IMR-90 (cell line): ENCODE measurements at places on chromosomes 5 and 9. TPM values are rescaled to one million over a fixed set of nuclear protein-coding genes. Genes with fewer than 3 reads are reported as not detected.

DNA sequence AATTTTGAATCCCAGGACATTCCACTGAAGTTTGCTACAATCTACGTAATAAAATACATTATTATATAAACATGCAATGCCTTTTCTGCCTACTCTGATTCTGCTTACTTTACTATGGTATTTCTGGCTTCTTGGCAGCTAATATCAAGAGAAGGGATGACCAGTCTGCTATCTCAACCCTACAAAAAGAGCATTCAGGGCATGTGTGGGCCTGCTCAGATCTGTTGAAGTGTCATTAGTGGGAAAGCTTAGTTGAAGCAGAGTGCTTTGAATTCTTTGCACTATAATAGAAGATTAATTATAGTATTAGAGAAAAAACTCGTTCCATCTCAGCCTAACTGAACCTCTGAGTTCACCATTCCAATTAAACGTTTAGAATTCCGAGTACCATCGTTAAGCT lies 339.5 kb upstream of the ISL1 start:
- H3K36me3 ChIP-seq: no peaks in the 10 kb centered on the region
- DNase-seq: no peak
- no peak overlapping the region for H3K4me3 ChIP-seq
- H3K27ac ChIP-seq: no peak overlapping the region
- no peaks in the 10 kb centered on the region for H3K27me3 ChIP-seq

- H3K36me3 ChIP-seq: no peaks in the 10 kb centered on the region
- H3K4me3 ChIP-seq: no peak overlapping the region
- no peaks in the 10 kb centered on the region for H3K4me1 ChIP-seq
- no peak for DNase-seq
- H3K27me3 ChIP-seq: no peaks in the 10 kb centered on the region
- H3K27ac ChIP-seq: no peak overlapping the region
Measured at GRCh38 chr5:126055348-126055729, 367.9 kb upstream of the GRAMD2B start.

GRCh38 chr5:139597134-139597533 lies 36.0 kb downstream of the UBE2D2 start:
- H3K27me3 ChIP-seq: no peaks in the 10 kb centered on the region

- H3K27ac ChIP-seq: no peak overlapping the region
- H3K4me3 ChIP-seq: no peak overlapping the region
- no peaks in the 10 kb centered on the region for H3K4me1 ChIP-seq
Measured at GRCh38 chr9:72623156-72623555, 101.7 kb downstream of the TMC1 start.

DNA sequence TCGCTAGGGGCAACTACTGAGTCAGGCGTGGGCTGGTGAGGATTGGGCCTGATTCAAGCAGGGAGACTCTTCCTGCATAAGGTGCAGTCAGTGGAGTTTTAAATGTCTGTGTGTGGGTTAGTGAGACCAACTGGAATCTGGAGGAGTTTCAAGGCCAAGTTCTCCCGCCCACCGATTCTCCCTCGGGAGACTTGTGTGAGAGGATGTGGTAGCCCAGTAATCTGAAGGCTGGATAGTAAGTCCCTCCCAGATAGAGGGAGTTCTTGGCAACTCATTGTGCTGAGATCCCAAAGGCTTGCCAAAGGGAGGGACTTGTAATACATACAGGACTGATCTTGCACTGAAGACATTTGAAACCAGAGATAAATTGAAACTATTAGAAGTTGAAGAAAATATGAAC lies 51.8 kb downstream of the WDR36 start:
- no peaks in the 10 kb centered on the region for H3K36me3 ChIP-seq
- H3K27ac ChIP-seq: no peak overlapping the region
- DNase-seq: peak; percentile 73
- H3K4me1 ChIP-seq: no peaks in the 10 kb centered on the region
- no peak overlapping the region for H3K4me3 ChIP-seq
- H3K27me3 ChIP-seq: no peaks in the 10 kb centered on the region

Gene PCDHB14
- polyA plus RNA-seq: 0.36 and 0.39 TPM in 2 replicates

Gene PTPN3
- polyA plus RNA-seq: 0.79 and 0.89 TPM in 2 replicates

DNA sequence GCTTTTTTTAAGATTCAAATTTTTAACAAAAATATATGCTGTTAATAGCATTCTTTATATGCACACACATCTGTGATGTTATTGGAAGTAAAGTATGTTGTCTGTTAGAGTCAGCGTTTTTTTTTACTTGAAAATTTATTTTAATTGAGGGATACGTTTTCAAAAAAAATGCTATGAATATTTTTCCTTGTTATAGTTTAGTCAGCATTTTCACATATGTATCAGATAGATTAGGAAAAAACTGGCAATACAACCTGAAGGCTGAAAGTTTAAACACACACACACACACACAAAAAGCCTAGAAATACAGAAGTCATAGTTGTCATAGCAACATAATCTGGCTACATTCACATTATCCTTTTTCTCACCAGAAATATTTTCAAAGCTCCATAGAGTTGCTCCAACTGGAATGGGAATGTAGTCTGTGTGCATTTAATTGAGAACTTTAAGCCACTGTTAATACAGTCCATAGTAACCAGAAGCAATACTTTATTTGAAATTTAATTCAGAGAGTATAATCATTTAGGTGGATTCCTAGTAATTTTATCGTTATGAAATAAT lies 116.6 kb downstream of the CDH12 start:
- no peaks in the 10 kb centered on the region for H3K27me3 ChIP-seq
- no peaks in the 10 kb centered on the region for H3K4me1 ChIP-seq
- no peaks in the 10 kb centered on the region for H3K36me3 ChIP-seq
- no peak for DNase-seq
- H3K4me3 ChIP-seq: no peak overlapping the region
- H3K27ac ChIP-seq: no peak overlapping the region

- no peaks in the 10 kb centered on the region for H3K27me3 ChIP-seq
- no peak overlapping the region for H3K4me3 ChIP-seq
- H3K4me1 ChIP-seq: peaks cover 5% of the 10 kb centered on the region
- H3K27ac ChIP-seq: no peak overlapping the region
- peak; percentile 57 for DNase-seq
- H3K36me3 ChIP-seq: no peaks in the 10 kb centered on the region
Measured at GRCh38 chr5:76867038-76867437, 17.2 kb downstream of the S100Z start.

DNA sequence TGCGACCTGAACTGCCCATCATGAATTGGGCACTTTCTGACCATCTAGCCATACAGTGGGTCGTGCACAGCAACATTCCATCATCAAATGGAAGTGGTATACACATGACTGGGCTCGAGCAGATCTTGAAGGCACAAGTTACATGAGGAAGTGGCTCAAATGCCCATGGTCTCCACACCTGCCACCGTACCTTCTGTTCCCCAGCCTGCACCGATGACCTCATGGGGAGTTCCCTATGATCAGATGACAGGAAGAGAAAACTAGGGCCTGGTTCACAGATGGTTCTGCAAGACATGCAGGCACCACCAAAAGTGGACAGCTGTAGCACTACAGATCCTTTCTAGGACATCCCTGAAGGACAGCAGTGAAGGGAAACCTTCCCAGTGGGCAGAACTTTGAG lies 21.8 kb downstream of the MTMR12 start:
- no peak overlapping the region for H3K27ac ChIP-seq
- H3K36me3 ChIP-seq: peaks cover 2% of the 10 kb centered on the region; the same call in 1 of the 2 replicates
- no peak for DNase-seq
- H3K4me1 ChIP-seq: peaks cover 4% of the 10 kb centered on the region; the same call in 1 of the 2 replicates

GRCh38 chr9:28005779-28006178 lies 432.5 kb upstream of the C9orf72 start:
- no peak overlapping the region for H3K4me3 ChIP-seq
- no peak overlapping the region for H3K27ac ChIP-seq
- no peaks in the 10 kb centered on the region for H3K36me3 ChIP-seq
- no peaks in the 10 kb centered on the region for H3K4me1 ChIP-seq
- DNase-seq: no peak

GRCh38 chr5:91129748-91130147 lies 253.4 kb downstream of the ARRDC3 start:
- no peaks in the 10 kb centered on the region for H3K36me3 ChIP-seq
- H3K4me1 ChIP-seq: peaks cover 13% of the 10 kb centered on the region
- no peaks in the 10 kb centered on the region for H3K27me3 ChIP-seq
- no peak for DNase-seq
- H3K27ac ChIP-seq: no peak overlapping the region

DNA sequence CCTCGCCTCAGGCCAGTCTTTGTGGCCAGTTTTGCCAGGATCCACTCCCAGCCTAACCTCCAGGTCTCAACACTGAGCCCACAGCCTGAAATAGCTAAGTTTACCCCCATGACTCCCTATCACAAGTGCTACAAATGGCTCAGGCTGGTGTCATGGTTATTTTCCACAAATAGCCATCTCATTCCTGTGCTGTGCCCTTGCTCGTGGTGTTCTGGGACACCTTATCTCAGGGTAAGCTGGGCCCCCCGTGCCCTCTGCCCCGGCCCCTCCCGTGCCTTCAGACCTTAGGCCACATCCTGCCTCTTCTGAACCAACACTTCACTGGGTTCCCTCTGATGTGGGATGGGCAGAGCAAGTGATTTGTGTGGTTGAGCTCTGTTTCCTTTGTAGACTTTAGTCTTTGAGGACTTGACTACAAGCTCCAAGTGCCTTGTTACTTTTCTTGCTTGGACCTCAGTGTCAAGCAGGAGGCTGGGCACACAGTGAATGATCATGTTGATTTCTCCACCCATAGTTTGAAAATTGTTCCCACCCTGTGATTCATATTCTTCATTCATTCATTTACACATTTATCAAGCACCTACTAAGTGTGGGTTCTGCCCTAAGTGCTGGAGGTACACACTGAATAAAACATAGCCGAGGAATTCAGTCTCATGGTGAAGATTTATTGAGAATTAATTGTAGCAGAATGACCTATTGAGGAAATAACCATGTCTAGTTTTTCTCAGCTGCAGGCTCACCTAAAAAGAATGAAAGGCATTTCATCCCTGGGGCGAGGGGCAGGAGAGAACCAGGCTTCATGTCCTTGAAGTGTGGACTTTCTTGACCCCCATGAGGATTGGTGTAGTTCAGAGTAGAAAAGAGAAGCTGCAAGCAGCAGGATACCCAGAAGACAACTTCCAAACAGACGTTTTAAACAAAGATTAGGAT lies 84.5 kb upstream of the CTNNA1 start:
- H3K27me3 ChIP-seq: peaks cover 9% of the 10 kb centered on the region
- no peaks in the 10 kb centered on the region for H3K4me1 ChIP-seq
- no peak overlapping the region for H3K27ac ChIP-seq

GRCh38 chr5:10421896-10422691 lies 19.6 kb upstream of the ROPN1L start:
- no peak overlapping the region for H3K27ac ChIP-seq
- H3K27me3 ChIP-seq: no peaks in the 10 kb centered on the region
- DNase-seq: no peak
- no peak overlapping the region for H3K4me3 ChIP-seq
- peaks cover 39% of the 10 kb centered on the region for H3K36me3 ChIP-seq

DNA sequence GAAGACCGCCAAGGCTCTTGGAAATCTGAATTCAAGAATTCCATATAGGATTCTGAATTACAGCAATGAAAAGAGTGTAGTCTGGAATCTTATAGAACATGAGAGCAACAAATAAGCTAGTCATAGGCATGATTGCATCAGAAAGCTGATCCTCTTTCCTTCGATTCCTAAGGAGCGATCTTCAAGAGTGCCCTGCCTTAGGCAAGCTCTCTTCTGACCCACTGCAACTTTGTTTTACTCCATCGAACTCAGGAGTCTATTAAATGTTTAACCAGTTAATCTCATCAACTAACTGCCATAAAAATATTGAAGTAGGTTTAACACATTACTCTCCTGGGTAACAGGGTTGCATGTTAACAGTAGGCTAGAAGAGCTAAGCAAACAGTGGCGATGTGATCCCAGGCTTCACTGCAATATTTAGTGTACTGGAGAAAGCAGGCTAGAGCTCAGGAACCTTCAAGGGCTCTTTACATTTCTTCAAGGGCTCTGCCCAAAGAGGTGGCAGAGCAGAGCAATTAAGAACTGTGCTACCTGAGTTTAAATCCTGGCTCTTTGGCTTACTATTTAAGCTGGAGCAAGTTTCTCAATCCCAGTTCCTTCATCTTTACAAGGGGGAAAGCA lies 146.3 kb downstream of the RORB start:
- H3K27me3 ChIP-seq: no peaks in the 10 kb centered on the region
- H3K4me1 ChIP-seq: no peaks in the 10 kb centered on the region
- H3K27ac ChIP-seq: no peak overlapping the region
- no peaks in the 10 kb centered on the region for H3K36me3 ChIP-seq

- H3K27me3 ChIP-seq: no peaks in the 10 kb centered on the region; the same call in 1 of the 2 replicates
- H3K36me3 ChIP-seq: no peaks in the 10 kb centered on the region
- no peak overlapping the region for H3K27ac ChIP-seq
- H3K4me3 ChIP-seq: no peak overlapping the region
Measured at GRCh38 chr5:135594416-135594960, 15.7 kb upstream of the CXCL14 start.

Gene IFNA7
- not detected in 2 replicates for polyA plus RNA-seq

GRCh38 chr5:23042226-23042625 lies 189.1 kb upstream of the CDH12 start:
- no peaks in the 10 kb centered on the region for H3K36me3 ChIP-seq
- no peak overlapping the region for H3K4me3 ChIP-seq
- H3K27ac ChIP-seq: no peak overlapping the region
- no peaks in the 10 kb centered on the region for H3K27me3 ChIP-seq
- no peak for DNase-seq
- H3K4me1 ChIP-seq: no peaks in the 10 kb centered on the region

Gene CCL21
- not detected in 2 replicates for polyA plus RNA-seq

- H3K4me1 ChIP-seq: peaks cover 5% of the 10 kb centered on the region; the same call in 1 of the 2 replicates
- DNase-seq: no peak
- H3K27me3 ChIP-seq: peaks cover 7% of the 10 kb centered on the region; the same call in 1 of the 2 replicates
Measured at GRCh38 chr5:54868511-54869483, 116.6 kb downstream of the ESM1 start.

DNA sequence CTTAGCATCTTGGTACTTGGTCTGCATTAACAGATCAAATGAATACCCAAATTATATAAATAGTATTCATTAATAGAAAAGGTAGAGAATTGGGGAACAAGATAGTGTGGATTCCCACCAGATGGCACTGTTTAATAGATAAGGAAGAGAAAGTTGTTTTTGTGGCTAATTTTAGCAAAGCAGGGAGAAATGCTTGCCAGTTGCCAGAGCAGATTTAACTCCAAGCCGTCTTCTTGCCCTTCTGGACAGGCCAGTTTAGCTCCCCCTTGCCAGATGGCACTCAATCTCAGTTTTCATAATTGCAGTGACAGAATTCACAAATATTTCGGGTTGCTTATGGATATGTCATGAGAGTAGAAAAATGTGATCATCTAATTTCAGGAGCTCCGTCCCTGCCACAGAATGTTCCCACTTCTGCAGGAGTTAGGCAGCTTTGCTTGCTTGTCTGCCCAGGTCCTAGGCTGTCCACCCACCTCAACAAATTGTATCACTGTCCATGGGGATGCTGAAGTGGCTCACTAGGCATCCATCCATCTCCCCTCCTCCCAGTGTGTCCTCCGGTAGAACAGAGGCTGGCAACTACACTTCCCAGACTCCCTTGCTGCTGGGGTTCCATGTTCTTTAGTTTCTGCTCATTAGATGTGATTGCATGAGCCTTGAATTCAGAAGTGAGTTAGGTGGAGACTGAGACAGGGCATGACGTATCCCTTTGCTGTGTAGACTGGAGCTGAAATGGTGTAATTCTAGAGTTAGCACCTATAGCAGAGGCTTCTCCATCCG lies 11.8 kb upstream of the HEXB start:
- DNase-seq: peak; percentile 67
- H3K4me3 ChIP-seq: no peak overlapping the region
- no peaks in the 10 kb centered on the region for H3K36me3 ChIP-seq
- no peak overlapping the region for H3K27ac ChIP-seq

Gene PCDHGB2
- polyA plus RNA-seq: 2.4 and 2.6 TPM in 2 replicates

Gene GPX3
- polyA plus RNA-seq: 1.0 and 1.3 TPM in 2 replicates

- H3K4me3 ChIP-seq: no peak overlapping the region
- no peaks in the 10 kb centered on the region; the same call in 1 of the 2 replicates for H3K27me3 ChIP-seq
- no peaks in the 10 kb centered on the region for H3K4me1 ChIP-seq
- no peak for DNase-seq
Measured at GRCh38 chr5:61823781-61824180, 482.2 kb upstream of the KIF2A start.

- peaks cover 13% of the 10 kb centered on the region for H3K4me1 ChIP-seq
- H3K4me3 ChIP-seq: no peak overlapping the region
- no peak overlapping the region for H3K27ac ChIP-seq
- H3K27me3 ChIP-seq: no peaks in the 10 kb centered on the region
Measured at GRCh38 chr5:151703227-151703626, 16.5 kb upstream of the SPARC start.
